ENCODE measurements at places on chromosomes 2 and 18.

- peak; percentile 38 for DNase-seq
Measured at GRCh38 chr2:105777506-105778055, 32.9 kb downstream of the NCK2 start.

GRCh38 chr18:3541549-3542386, 91.8 kb downstream of the TGIF1 start:
- no peak for DNase-seq

GRCh38 chr18:23885750-23886149, 128.8 kb upstream of the TTC39C start:
- no peak for DNase-seq

DNA sequence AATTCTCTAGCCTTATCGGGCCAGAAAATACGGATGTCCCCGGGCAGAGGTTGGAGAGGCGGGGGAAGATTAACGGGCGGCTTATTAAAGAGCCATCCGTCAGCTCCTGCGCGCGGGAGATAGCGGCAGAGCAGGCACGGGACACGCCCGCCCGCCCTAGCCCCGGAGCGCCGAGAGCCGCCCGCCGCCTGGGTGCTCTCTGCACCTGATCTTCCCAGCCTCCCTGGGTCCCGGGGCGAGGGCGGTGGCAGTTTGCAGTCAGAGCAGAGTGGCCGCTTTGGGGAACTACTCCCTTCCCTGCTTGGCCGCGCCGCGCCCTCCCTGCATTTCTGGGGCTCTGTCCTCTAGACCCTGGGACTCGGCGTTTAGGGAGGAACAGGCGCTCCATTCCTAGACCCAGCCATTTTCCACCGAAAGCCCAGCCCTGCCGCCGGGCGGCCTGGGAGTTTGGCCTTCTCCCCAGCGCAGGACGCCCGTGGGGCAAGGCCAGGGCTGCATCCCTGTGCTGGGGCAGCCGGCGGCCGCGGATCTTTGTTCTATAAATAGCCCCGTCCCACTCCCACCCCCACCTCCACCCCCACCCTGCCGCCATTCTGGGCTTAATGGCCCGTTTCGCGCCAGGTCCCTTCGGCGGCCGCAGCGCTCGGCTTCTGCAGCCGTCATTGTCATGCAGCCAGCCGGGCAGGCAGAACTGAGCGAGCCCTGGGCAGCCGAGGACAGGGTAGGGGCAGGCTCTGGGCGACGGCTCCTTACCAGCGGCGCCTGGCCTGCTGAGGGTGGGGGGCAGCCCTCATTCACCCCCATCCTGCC, 6.6 kb downstream of the GAD1 start:
- peak; percentile 55 for DNase-seq

DNA sequence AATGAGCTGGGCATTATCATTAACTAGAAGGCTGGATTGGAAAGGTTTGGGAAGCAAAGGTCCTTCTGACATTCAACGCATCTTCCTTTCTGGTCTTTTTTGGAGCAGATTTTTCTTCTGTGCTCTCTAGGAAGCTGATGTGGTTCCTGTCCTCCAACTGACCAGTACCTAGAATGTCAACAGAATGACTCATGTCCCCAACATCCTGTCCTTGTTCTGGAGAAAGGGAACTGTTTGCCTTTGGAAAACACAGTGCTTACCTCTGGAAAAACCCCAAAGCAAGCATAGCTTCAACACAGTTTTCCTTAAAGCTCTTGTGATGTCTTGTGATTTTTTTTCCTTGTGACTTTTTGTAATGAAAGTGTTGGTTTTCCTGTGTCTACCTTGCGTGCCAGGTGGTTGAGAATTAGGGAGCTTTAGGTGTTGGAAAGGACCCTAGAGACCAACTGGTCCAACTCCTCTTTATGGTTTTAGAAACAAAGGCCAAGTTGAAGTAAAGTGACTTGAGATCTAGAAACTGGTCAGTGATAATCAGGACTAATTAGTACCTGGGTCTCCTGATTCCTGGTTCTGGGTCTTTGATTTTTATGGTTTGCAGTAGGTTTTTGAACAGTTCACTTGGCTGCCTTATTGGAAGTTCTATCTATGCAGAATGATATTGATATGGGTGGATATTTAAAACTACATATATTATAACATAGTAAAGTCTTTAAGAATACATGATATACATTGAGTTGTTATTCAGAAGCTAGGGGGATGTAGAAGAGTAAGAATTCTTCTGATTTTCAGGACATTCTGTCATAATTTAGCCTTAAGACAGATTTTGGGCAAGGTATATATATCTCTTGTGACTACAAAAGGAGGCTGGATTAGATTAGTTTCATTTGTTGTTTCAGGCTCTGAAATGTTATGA, 70.5 kb downstream of the FMNL2 start:
- no peak for DNase-seq

GRCh38 chr18:3612315-3612714, 162.3 kb downstream of the TGIF1 start:
- no peak for DNase-seq

GRCh38 chr2:132915812-132916549, 246.0 kb upstream of the LYPD1 start:
- DNase-seq = no peak

GRCh38 chr2:241620419-241620769, 16.6 kb downstream of the THAP4 start:
- DNase-seq = peak; percentile 74

- DNase-seq = no peak
Measured at GRCh38 chr18:35842536-35842935, 129.9 kb upstream of the RMP24 start.

DNA sequence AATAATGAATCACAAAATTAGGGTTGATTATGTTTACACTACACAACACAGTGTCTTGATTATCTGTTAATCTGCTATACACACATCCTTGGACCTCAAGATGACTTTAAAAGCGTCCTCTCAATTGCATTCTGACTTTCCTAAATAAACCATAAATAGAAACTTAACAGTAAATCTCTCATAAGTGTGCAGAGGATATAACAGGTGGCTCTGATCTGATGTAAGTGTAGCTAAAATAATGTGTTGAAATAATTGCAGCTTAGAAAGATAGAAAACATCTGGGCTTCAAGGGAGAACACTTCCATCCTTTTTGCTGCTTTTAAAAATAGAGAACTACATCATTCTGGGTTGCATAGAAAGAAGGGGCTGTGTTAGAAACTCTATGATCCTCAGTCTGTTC, 78.4 kb upstream of the EFEMP1 start:
- DNase-seq = no peak

DNA sequence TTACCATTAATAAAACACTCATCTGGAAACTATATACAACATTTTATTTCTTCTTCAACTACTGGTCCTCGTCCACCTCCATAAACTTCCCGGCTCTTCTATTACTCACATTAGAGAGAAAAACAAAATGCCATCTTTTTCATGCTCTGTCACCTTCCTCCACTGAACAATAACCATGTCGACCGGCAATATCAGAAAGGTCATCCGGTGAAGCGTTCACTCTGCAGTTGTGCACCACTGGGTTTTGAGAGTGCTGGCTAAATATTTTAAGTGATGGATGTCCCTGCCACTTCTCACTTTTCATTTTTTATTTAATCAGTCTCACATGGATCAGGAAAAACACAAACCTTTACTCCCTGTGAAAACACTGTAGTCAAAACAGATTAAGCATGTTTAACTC, 48.2 kb downstream of the SPP2 start:
- DNase-seq = no peak

DNA sequence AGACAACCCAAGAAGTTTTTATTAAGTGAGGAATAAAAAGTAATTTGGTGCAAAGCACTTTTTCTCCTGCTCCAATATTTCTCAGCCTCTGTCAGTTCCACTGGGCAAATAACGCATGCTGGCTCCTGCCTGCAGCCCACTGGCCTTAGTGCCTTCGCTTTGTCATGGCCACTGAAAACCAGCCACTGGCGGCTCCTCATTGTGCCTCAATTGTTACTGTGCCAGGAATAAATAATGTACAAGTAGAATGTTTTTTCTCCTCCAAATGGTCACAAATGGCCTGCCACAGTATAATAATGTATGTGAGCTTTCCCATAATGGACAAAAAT, 267.1 kb downstream of the ACTR3 start:
- no peak for DNase-seq

DNA sequence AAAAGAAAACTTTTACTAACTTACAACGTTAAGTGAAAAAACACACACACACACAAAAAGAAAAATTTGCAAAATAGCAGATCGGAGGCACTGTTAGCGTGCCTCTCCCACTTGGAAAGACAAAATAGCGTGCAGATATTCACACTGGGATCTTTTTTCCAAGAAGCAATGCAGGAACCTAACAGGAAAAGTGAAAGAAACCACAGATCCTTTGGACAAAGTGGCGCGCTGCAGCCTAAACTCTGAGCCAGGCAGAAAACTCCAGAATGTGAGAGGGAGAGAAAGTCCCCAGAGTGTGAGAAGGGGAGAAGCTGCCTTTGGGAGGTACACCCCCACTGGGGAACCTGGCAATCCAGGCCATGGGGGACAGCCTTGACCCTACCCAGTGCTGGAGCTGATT, 70.7 kb upstream of the SERPINE2 start:
- DNase-seq = no peak

Data from activated T-cell treated with anti-CD3 and anti-CD28 coated beads, Interleukin-2, amount 50 U/mL, for 48 hours (primary cell).